Testis (tissue), 5 donors: ENCODE measurements at places on chromosomes 2 and 18.

- no peak for DNase-seq
Measured at GRCh38 chr2:222538535-222538934, 114.2 kb downstream of the SGPP2 start.

DNA sequence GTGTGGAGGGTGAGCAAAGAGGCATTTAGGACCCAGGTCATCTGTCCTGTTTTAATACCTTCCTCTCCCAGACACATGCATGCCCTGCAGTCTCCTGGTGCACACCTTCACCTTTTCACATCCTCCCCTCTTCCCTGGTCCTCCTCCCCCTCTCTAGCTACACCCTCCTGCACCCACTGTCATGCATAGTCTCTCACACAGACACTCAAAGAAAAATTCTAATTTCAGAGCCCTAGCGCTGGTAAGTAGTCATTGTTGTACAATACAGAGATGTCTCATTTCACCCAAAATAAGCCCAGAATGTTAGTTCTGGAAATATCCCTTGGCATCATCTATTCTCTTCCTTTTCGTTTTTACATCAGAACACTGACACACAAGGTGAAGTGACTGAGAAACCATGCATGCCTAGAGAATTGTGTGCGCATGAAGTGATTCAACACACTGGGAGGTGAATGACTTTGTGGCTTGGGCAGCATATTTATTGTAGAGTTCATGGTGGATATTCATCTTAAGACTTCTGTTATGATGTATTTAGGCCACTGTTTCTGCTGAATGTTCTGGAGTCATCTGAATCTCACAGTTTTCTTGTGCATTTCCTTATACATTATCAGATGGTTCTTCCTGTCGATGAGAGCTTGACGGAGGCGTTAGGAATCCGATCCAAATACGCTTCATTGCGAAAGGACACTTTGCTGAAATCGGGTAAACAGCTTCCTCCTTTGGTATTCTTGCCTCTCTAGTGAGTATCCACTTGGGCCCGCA, 69.9 kb downstream of the COA5 start:
- DNase-seq = no peak

DNA sequence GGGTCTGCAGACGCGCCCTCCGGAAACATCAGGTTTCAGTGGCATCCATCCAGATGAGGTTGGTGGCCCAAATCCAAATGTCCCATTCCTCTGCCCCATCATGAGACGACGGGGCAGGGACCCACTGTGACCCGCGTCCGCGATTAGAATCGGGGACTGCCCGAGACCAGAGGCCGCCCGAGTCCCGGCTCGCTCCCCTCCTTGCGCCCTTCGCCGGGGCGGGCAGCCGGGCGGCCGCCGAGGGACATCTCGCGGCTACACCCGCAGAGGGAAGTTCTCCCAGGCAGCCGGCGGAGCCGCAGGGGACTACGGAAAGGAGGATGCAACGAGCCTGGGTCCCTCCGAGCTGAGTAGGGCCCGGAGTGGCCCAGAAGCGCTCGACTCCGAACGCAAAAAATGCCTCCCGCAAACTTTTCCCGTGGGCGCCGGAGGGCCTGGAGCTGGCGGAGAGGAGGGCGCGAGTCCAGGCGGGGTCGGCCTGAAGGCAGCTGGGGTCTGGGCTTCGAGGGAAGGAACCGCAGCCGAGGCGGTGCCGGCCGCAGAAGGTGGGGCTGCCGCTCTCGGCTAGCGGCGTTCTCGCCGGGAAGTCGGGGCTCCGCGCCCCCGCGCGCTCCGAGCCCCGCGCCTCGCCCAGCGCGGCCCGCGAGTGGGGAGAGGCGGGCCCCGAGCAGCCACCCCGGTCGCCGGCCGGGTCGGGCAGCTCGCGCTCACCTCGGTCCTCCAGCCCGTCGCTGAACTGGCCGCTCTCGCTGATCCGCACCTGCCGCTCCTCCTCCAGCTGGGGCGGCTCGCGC, 580 bp downstream of the TMEM163 start:
- DNase-seq = no peak

DNA sequence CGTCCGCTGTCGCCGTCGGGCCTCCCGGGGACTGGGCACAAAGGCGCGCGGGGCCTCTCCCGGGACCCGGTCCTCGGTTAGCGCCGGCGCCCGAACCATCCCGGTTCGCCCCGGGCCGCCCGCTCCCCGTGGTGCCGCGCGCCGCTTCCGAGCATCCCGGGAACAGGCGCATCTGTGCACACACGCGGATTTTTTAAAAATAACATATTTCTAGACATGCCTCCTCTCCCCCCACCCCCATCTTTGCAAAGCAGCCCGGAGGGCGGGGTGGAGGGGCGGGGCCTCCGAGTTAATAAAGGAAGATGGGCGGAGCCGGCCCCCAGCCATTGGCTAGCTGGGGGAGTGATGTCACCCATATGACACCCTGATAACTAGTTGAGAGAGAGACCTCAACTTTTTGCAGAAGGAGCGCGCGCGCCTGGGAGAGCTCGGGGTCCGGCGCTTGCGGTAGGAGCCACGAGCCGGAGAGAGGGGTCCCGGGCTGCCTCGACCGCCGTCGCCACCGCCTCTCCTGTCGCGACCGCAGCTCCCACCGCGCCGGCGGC, at the start of gene SOX11:
SOX11 (plus strand) TSS at position 400 of the 545 bp plus-strand sequence. CDS start 338 bp downstream, outside the sequence.
- peak; percentile 62 for DNase-seq

DNA sequence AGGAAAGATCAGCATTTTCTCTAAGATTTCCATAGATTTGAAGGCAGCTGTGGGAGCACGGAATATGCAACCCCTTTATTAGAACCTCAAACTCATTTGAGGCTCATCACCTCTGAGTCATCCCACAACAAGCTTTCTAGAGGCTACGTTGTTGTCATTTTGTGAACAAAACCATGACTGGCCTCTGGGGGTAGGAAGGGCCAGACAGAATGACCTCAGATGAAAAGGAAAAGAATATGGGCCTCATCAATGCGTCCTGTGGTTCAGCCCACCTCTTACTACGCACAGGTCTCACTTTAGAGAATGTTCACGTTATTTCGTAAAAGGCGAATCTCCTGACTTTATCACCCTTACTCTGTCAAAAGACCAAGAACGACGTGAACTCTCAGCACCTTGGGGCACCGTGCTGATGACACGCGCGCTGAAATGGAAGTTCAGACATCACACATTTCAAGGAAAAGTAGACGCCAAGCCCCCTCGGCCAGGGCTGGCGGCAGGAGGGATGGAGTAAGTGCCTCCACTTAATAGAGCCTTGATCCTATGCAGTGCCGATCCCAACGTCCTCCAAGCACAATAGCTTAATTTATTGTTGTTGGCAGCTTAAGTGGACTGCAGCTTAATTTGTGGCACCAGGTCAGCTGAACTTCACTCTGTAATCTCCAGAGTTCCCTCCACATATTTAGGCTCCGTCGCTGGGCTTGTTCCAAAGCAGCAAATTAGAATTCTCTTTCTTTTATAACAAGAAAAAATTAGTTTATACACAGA, 208.3 kb downstream of the EIPR1 start:
- DNase-seq = no peak

- DNase-seq = no peak
Measured at GRCh38 chr2:217940261-217941220, 62.3 kb downstream of the TNS1 start.

- DNase-seq = peak; percentile 60
Measured at GRCh38 chr2:13114391-13114790, 397.7 kb downstream of the TRIB2 start.

DNA sequence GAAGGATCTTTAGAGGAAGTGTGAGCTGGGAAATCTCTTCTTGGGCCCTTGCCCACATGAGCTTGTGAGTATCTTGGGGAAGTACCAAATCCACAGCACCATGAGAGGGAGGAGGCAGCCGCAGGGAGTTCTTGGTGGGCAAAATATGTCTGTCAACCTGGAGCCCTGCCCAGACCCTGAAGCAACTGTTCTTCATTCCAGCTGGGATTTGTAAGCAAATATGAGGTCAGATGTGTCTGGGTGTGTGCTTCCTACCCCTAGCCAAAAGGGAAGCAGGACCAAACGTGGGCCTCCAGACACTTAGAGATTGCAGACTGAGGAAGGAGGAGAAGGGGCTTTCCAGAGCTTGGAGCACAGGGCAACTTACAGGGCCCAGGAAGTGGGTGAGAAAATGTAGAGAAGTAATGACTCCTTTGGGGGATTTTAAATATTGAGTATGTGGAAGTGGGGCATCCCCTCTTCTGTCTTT, 41.9 kb downstream of the TMEM247 start:
- DNase-seq = peak; percentile 71

GRCh38 chr18:50127516-50128210, 67.3 kb downstream of the MYO5B start:
- no peak for DNase-seq

DNA sequence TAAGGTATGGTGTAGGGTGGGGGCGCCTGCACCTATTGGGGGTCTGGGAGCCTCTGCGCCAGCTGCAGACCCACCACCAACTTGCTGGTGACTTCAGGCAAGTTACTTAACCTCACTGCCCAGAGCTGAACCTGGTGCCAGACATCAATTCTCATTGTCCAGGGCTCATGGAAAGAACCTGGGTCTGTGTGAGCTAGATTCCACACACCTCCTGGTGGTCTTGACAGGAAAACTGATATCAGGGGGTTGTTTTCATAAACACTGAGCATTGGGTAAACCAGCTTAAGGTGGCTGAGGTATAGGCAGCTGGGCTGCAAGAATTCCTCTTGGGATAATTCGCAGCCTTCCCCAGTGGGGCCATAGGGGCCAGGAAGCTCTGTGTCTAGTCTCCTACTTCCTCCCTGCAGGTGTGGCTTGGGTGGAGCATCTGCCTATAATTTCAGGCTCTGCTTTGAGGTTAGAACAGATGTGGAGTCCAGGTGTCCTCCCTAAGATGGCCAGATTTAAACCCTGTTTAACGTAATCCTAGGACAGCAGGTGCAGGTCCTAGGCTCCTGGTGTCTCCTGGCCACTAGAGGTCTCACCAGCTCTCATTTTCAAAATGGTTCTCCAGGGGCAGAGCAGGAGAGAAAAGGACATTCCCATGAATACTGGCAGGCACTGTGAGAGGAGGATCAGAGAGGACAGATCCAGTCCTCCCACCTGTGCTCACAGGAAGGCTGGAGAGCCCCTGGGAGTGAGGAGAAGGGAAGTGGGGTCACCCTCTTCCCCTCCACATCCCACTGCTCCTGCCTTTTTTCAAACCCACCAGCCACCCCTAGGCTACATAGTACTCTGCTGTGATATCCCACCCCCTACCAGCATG, 100.4 kb upstream of the SMAD2 start:
- DNase-seq = peak; percentile 79
